ENCODE measurements at places on chromosomes 1 and 21.
A peak's percentile ranks its signal among the peaks of the same experiment; 100 is the strongest.

- DNase-seq, result peak; percentile 68
Measured at GRCh38 chr1:179807691-179808485, 64.8 kb downstream of the FAM163A start.

GRCh38 chr21:34892209-34892608 lies 156.9 kb downstream of the RUNX1 start:
- DNase-seq, result peak; percentile 42

GRCh38 chr1:110035236-110035752 lies 870 bp downstream of the STRIP1 start:
- no peak for DNase-seq

DNA sequence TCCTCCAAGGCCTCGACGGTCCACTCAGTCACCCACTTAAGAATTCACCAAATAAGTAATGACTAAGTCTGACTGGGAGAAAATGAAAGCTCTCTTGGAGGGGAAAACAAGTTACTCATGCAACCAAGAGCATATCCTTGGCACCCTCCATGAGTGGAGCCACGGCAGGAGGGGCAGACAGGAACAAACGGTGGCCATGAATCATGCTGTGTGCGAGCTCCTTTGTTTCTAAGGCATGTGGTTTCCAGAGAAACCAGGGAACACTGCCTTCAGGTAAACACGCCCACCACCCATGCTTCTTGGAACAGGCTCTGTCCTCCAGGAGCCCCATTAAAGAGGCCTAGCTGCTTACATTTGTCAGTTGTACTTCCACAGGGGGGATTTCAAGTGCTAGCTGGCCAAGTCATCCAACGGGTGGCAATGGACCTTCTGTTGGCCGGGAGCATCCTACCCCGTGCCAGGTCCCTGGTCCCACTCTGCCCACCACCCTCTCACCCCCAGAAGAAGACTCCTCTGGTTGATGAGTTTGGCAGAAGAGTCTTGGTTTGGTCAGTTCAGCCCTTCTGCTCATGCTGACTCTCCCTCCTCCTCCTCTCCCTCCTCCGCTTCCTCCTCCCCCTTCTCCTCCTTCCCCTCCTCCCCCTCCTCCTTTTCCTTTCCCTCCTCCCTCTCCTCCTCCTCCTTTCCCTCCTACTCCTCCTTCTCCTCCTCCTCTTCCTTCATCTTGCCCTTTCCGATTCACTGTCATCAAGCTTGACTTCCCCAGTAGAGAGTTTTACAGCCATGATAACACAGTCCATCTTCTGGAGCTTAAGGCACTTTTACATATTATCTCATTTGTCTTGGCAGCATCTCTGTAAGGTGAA lies 107.6 kb downstream of the CCDC185 start:
- DNase-seq, result peak; percentile 99

GRCh38 chr21:45957981-45958600 lies 23.5 kb upstream of the COL6A1 start:
- no peak for DNase-seq

DNA sequence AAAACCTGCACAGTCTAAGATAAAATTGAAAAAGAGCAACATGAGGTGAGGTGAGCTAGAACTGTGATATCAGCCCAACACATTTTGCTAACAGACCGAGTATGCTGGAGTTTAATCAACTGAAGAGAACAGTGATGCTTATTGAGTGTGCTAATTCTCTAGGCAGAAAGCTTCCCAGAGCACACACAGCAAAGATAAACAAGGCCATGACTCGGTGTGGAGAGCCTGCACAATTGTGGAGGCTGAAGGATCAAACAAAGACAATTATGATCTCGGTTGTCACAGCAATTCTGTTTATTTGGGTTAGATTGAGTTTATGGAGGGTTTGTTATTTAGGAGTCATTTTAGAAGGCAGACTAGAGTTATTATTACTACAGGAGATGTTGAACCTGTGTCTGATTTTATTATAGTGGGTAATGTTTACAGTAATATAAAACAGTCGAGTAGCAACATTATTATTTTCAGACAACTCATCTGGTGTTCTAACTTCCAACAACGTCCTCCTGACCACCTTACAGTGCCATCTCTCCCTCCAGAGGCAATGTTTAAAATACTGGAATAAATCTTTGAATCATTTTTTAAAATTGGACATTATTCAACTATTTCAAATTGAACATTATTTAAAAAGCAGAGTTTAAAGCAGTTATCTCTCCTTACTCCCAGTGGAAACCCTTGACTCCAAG lies 40.2 kb downstream of the DPT start:
- DNase-seq, result no peak

DNA sequence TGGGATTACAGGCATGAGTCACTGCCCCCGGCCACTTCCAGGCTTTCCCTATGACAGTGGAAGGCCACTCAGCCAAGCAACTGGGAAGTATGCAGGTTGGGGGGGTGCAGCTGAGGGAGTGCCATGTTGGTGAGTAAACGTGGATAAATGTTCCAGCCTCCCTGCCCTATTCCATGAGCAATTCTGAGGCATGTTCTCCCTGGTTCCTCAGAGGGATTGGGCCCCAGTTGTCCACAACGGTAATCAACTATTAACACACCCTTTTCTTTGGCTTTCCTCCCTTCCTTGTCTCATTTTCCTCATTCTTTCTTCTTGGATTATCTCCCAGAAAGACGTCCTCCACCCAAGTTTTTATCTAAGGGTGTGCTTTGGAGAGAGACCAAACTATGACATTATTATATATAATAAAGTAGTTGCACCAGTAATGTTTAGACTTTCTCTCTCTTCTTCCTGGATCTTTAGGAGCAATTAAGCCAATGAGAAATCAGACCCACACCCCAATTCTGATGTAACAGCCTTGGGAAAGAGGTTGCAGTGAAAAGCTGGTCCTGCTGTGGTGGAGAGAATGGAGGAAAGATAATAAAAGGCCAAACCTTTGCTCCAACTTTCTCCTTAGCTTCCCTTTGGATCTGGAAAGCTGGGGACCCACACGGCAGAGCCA lies 6.8 kb upstream of the SLAMF9 start:
- DNase-seq, result peak; percentile 27

DNA sequence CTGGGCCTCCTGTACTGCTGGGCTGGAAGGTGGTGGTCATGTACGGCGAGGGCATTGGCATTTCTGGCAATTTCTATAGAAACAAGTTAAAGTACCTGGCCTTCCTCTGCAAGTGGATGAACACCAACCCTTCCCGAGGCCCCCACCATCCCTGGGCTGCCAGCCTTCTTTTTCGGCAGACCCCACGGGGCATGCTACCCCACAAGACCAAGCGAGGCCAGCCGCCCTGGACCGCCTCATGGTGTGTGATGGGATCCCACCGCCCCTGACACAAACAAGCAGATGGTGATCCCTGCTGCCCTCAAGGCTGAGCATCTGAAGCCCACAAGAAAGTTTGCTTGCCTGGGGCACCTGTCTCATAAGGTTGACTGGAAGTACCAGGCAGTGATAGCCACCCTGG lies 76.0 kb downstream of the NFASC start:
- no peak for DNase-seq

- no peak for DNase-seq
Measured at GRCh38 chr1:16085522-16085921, 12.1 kb upstream of the FAM131C start.

DNA sequence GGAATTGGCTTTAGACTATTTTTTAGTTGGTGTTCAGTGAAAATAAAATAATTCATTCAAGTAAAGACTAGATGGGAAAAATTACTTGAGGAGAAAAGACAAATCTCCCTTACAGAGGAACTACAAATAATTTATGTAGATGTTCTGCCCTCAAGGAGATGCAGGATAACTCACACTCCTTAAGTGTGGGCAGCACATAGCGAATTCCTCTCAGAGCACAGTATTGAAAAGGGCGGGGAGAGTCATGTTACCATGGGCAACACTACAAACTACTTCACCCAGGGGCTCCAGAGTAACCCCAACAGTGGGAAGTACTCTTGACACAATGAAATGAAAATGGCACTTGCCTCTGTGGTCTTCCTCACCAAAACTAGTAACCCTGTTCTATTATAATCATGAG lies 20.6 kb upstream of the LAMC2 start:
- DNase-seq, result no peak

DNA sequence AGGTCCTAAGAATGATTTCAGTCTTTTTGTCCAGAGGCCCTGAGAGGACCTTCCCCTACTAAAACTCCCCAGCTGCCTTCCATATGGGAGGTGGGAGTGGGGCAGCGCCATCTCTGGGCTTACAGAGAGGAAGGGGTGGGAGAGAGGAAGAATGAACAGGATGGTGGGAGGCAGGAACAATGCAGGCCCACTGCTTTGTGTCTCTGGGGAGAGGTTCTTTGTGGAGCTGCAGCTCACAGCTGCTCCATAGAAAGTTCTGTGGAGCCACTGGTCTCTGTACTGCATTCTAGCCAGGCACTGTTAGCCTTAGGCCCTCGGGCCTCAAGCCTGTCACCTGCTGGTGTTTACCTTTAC lies 43.6 kb upstream of the A3GALT2 start:
- DNase-seq, result no peak

DNA sequence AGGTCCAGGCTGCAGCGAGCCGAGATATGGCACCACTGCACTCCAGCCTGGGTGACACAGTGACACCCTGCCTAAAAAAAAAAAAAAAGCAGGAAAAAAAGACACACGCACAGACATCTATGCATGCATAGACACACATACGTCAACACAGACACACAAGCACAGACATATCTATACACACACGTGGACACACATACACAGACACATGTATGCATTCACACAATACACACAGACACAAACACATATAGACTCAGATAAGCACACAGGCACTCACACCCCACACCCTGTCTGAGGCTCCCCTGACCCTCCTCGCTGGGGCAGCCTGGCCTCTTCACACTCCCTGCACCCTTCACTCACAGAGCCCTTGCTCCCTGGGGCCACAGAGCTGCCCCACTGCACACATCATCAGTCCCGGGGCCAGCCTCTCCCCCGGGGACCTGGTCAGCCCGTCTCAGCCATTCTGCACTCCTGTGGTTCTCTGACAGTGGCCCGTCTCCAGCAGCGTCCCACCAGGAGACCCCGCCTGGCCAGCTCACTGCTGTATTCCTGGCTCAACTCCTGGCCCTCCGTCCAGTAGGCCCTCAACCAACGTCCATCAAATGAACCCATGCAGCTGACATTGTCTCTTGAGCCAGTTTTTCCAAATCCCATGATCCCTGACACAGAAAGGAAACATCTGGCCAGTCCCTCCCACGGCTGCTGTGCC lies 4.6 kb upstream of the PRKCZ start:
- DNase-seq, result no peak

DNA sequence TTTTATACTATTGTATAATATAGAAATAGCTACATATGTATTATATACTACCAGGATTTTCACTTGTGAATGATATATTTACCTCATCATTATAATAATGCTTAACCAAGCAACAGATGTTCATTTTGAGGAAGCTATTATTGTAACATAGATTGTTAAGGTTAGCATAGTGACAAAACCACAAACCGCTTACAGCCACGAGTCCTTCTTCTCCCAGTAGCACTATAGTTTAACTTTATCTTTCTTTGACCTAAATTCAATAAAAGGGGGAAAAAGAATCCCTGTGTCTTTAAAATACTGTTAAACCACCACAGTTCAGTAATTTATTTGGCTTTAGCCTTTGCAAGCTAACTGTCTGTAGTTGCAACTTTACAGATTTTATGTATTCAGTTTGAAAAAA lies 1039.4 kb upstream of the B3GALT2 start:
- no peak for DNase-seq

DNA sequence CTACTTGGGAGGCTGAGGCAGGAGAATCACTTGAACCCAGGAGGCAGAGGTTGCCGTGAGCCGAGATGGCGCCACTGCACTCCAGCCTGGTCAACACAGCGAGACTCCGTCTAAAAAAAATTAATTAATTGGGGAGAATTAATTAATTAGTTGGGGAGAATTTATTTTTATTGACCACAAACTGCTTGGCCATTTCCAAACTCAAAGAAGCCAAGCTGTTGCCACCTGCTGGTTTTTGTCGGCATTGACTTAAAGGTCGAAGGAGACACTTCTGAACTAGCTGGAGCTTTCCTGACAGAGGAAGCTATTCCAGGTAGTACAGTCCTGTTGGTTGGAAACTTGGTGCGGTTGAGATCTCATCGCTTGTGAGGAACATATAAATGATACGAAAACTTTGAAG lies 13.1 kb downstream of the MAP1LC3C start:
- peak; percentile 39 for DNase-seq
